ENCODE measurements at places on chromosomes 6 and 20. TPM values are rescaled to one million over a fixed set of nuclear protein-coding genes. Genes with fewer than 3 reads are reported as not detected.

IMPG1 gene
- total RNA-seq: not detected

WRNIP1 gene
- 53.7 TPM for total RNA-seq

PRKN gene
- 8.1 TPM for total RNA-seq

DNA sequence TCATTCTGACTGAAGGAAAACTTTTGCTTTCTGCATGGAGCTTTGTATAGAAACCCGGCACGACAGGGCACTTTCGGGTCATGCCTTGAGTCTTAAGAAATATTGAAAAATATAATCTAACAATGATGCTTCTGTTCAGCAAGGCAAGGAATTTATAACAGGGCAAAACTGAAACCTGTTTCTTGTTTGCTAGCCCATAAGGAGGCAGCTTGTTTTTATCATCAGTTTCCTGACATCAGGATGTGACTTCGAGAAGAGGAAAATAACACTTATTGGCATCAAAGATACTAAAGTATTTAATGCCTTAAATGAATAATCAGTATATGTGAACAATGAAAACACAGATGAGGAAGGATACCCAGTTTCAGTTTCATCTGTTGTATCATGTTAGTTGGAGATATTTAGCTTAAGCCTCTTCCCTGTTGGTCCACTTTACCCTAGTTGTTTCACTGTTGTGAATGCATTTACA is 146.5 kb downstream of the CDKAL1 start:
- H3K4me1 ChIP-seq: no peaks in the 10 kb centered on the region
- no peak overlapping the region for H3K27ac ChIP-seq
- H3K27me3 ChIP-seq: no peaks in the 10 kb centered on the region
- no peak overlapping the region for H3K4me3 ChIP-seq

GRCh38 chr6:65922049-65922448 is 215.0 kb upstream of the EYS start:
- no peak overlapping the region for H3K4me3 ChIP-seq
- H3K36me3 ChIP-seq: no peaks in the 10 kb centered on the region
- H3K27ac ChIP-seq: no peak overlapping the region
- H3K4me1 ChIP-seq: no peaks in the 10 kb centered on the region
- no peak for DNase-seq
- no peaks in the 10 kb centered on the region for H3K27me3 ChIP-seq

DNA sequence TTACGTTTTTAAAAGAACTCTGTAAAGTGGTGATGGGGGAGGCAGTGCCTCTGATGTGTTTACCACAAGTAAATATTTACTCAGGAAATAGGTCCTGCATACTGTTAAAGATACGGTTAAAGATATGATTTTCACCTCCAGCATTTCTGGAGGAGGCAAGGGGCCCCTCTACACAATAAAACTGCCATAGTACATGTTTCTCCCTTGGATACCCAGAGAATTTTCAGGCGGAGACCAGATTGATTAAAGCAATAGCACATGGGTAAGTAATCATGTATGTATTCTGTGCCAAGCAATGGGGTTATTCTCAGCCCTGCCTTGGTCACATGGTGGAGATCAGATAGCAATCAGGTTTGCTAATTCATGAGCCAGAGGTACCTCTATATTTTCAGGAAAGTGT is 9.6 kb downstream of the RIPOR2 start:
- H3K36me3 ChIP-seq: no peaks in the 10 kb centered on the region
- no peaks in the 10 kb centered on the region for H3K27me3 ChIP-seq
- H3K27ac ChIP-seq: no peak overlapping the region
- DNase-seq: no peak

GRCh38 chr20:60317401-60317800 is 359.2 kb downstream of the CDH26 start:
- H3K27me3 ChIP-seq: no peaks in the 10 kb centered on the region
- no peak for DNase-seq
- H3K36me3 ChIP-seq: no peaks in the 10 kb centered on the region
- H3K27ac ChIP-seq: no peak overlapping the region

DNA sequence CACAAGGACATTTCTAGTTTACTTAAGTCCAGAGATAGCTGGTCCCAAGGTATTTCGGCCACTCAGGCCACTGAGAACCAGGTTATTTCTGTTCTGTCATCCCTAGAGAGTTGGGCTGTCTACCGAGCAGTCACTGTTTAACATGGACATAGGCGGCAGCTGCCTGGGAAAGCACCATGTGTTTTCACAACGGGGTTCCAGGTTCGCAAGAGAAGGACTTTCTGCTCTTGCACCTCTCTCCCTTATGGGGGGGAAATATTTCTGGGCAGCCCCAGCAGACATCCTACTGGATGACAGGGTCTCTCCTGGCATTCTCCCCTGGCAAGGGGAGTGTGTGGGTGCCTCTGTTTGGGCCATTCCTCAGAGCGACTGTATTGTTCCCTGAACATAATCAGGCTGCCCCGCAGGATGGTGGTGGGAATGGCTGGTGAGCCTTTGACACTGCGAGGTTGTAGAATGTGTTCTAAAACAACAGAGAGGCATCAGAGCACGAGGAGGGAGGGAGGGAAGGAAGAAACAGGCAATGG is 64.4 kb upstream of the DUSP22 start:
- no peaks in the 10 kb centered on the region for H3K27me3 ChIP-seq
- DNase-seq: no peak
- H3K4me3 ChIP-seq: no peak overlapping the region
